NB4 (cell line): ENCODE measurements at places on chromosomes 6 and 20.
A peak's percentile ranks its signal among the peaks of the same experiment; 100 is the strongest.

GRCh38 chr6:3467996-3468395 lies 11.1 kb upstream of the SLC22A23 start:
- DNase-seq, result no peak

DNA sequence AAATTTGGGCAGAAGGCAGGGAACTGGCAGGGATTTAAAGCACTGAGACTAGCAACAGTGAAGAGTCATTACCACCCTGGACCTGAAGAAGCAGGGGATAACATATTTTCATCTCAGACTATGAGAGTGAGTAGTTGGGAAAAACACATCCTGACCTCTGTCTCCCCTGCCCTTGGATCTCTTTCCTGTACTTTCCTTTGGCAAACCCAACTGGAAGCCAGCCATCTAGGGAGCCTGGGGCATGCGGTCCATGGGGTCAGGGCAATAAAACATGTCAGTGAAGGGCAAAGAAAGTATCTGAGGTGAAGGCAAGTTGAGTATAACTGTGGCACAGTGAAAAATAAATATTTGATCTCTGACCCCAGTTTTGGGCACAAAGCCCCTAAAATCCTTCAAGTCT lies 698.2 kb downstream of the DOK5 start:
- DNase-seq, result no peak

DNA sequence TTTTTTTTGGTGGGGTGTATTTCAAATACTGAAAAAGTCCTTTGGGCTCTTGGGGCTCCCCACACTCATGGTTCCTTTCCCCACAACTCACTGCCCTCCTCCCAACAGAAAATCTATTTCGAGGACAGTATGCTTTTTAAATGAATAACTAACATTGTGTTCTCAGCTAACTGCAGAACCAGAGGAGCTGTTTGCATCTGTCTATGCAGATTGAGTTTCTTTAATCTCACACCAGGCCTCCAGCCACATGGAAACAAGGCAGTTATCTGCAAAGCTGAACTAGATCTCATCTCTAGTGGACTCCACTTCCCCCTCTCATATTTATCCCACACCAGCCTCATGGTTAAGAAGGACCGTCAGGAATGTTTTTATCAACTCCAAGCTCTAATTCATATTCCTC lies 955.1 kb downstream of the KIF16B start:
- no peak for DNase-seq

- no peak for DNase-seq
Measured at GRCh38 chr20:1479831-1480595, 11.2 kb downstream of the SIRPB2 start.

DNA sequence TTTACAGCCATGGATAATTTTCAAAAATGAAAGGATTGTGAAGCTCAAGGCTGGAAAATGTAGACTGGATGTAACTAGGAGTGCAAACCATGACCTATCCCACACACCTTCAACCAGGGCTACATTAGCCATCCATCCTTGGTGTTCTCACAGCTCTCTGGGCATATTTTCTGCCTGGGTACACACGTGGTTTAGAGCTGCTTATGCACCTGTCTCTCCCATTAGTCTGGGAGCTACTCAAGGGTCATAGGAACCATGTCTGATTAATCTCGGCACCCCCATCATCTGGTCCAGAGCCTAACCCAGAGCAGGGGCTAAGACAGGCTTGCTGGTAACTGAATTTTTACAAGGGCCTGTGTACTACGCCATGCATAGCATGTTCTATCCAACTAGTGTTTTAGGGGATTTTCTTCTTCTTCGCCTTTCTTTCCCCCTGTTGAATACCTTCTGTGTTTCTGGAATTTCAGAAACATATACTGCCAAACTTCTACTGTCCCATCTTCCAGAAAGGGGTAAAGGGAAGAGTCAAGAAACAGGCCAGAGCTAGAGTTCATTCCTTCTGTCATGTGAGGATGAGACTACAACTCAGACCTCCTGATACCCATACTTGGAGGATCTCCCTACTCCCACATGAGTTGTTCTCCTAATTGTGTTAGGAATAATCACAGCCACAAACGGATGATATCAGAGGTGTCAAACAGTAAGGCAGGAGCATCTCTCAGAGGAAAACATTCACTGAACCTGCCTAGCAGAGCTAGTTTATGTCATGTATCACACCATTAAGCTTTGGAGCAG lies 25.4 kb upstream of the FAM83C start:
- DNase-seq, result no peak

GRCh38 chr6:118100717-118101116 lies 193.7 kb downstream of the SLC35F1 start:
- DNase-seq, result no peak

- DNase-seq, result no peak
Measured at GRCh38 chr6:122902326-122902725, 93.7 kb upstream of the CLVS2 start.

DNA sequence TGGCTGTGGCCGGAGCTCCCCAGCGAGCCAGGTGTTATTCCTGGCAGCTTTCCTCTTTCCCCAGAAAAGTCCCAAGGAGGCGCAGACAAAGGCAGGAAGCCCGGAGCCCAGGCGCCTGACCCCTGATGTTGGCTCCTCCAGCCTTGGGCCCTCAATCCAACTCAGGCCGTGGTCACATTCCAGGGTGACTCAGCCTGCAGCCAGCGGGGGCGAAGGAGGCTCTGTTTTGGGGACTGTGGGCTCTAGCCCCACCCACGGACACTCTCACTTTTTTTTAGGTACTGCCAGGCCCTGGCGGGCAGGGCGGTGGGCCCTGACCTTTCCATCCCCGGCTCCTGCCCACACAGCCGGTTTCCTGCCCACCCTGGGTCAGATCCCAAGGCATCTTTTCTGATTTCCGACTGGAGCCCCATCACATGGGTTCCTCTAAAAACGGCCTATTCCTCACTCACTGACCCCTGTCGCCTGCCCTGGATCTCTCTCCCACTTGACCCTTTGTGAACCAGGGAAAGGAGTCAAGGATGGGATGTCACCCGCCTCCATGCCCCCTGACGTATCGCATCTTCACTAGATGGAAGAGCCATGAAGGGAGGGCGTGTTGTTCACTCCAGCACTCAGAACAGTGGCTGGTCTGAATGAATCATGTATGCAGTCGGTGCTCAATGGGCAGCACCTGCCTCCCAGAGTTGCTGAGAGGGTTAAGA lies 5.5 kb downstream of the PTGIS start:
- DNase-seq, result no peak

- DNase-seq, result peak; percentile 90
Measured at GRCh38 chr6:125918681-125919566, 37.6 kb upstream of the HINT3 start.
